ENCODE measurements at places on chromosomes 4 and X. TPM values are rescaled to one million over a fixed set of nuclear protein-coding genes. Genes with fewer than 3 reads are reported as not detected.

Gene UBE2D3
- polyA plus RNA-seq, result 351 TPM

Gene YY2
- polyA plus RNA-seq, result 0.65 TPM

Gene FANCB
- polyA plus RNA-seq, result 0.28 TPM

Gene CFAP99
- not detected for polyA plus RNA-seq

- no peak for DNase-seq
Measured at GRCh38 chr4:47120783-47121182, 89.4 kb downstream of the GABRB1 start.

DNA sequence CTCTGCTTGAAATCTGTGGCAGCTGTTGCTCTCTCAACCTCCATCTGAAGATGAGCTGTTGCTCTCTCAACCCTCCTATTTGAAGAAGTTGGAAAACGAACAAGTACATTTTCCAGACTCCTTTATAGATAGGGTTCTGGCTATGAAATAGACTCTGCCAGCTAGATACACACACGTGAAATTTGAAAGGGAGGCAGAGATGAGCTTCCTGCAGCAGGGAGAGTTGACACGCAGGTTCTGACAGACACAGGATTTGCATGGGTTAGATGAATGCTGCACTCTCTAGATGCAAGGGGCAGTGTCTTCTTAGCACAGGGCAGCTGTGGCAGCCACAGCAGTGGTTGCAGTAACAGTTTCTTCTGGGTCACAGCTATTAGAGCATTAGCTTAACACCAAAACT lies 8.0 kb upstream of the PYURF start:
- DNase-seq, result no peak

DNA sequence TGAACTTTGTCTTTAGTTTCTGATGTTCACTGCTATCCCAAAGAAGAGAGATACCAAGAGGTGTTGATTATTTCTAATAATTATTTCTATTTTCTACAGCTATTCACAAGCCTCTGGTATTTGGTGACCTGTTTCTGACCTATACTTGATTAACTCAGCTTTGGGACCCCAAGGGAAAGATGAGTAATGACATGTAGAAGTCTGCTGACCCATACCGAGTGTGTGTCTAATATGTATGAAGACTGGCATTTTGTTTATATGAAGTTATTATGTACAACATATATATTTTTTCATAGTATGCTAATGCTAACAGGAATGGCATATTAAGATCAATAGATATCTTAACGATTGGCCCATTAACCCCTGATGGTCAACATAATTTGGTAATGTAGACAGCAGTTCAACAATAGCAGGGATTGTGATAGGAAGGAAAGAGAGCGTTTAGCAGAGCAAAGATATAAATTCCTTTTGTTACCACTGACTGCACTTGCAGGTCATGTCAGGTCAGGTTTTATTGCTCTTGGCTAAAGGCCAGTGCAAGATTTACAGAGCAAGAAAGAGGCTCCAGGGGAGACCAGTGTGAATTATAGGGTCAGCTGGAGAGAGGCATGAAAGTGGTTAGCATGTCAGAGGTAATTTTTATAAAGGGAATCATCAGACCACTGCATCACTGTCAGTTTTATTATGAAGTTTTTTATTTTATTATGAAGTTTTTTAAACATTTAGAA lies 94.7 kb upstream of the DIPK2B start:
- DNase-seq, result no peak

GRCh38 chr4:17941731-17942130 lies 79.8 kb downstream of the LCORL start:
- DNase-seq, result no peak

DNA sequence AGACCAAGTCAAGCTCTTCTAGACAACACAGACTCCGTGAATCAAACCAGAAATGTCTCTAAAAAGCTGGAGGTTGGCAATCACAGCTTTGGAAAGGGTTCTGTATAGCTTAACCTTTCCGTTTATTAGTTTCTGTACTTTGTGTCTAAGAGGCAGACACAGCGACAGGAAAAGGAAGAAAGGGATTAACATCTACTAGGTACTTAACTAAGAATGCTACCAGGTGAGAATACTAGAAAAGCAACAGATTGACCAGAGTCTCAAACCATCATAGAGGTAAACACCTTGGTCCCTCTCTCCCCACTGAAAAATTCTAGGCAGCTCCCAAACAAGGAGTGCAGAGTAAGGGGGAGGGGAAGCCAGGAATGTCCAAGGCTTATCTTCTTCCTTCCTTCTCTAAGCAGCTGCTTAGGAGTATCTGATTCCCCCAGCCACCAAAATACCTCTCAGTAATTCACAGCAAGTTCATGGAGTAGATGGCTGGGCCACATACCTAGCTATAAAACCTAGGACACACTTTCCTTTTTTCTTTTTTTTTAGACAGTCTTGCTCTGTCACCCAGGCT lies 80.8 kb downstream of the APBB2 start:
- DNase-seq, result no peak

DNA sequence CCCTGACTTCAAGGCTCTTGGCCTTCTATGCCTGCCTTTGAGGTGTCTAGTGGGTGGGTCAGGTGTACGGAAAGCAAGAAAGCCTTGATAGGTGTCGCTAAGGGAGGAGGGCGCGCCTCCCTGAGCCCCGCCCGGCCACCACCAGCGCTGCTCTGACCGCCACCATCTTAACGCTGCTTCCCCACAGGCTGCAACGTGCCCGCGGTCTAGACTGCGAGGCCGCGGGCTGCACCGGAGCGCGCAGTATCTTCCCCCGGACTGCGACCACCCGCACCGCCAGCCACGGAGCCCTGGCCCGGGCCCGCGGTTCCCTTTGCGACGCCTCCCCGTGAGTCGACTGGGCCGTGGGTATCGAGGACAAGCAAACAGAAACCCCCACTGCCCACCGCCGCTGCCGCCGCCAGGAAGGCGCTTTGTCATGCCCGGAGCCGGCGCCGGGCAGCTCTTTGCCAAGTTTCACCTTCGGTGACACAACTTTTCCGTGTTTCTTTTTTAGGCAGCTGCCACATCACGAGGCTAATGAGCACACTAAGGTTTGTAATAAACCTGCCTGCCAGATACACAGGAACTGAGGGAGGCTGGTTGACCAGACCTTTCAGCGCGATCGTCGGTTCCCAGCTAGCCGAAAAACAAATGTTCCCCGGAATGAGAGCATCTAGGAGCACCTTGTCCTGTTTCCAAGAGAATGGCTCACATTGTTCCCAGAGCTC lies 335.8 kb upstream of the F9 start:
- peak; percentile 42 for DNase-seq

- no peak for DNase-seq
Measured at GRCh38 chr4:56183344-56183959, 203.8 kb downstream of the AASDH start.

- DNase-seq, result no peak
Measured at GRCh38 chr4:60368986-60369385, 831.1 kb upstream of the ADGRL3 start.

- peak; percentile 24 for DNase-seq
Measured at GRCh38 chr4:140856621-140857062, 100.5 kb upstream of the TBC1D9 start.

DNA sequence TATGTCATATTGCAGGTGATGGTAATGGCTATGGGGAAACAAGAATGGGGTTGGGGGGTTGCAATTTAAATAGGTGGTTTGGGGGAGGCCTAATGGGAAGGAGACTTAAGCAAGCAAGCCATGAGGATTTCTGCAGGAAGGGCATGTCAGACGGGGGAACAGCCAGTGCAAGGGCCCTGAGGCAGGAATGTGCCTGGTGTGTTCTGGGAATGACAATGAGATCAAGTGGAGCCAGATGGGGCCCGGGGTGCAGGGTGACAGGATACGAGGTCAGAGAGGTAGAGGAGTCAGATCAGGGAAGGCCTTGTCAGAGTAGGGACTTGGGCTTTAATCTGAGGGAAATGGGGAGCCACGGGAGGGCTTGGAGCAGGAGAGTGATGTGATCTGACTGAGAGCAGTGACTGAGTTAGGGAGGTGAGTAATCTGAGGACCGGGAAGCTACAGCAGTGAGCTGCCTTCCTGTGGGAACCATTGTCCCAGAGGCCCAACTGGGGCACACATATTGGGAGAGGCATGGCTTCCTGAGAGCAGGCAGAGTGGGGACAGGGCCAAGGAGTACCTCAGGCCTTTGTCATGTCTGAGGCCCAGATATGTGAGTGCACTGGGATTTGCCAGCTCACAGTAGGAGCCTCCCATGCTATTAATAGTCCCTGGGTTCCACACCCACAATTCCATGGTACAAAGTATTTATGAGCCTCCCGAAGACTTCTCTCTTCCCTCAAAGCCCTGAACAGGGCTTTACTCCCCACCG lies 139.8 kb downstream of the BCOR start:
- DNase-seq, result peak; percentile 78

- peak; percentile 82 for DNase-seq
Measured at GRCh38 chr4:23889814-23890341, at the start of gene PPARGC1A. Gene PPARGC1A (minus strand): TSS chr4:23890047. CDS start chr4:23889957, 90 bp downstream.

- no peak for DNase-seq
Measured at GRCh38 chr4:47536966-47537365, 51.9 kb downstream of the ATP10D start.

- DNase-seq, result no peak
Measured at GRCh38 chr4:183831683-183832082, 73.4 kb upstream of the STOX2 start.

GRCh38 chr4:57194068-57194611 lies 84.0 kb upstream of the IGFBP7 start:
- no peak for DNase-seq

- DNase-seq, result no peak
Measured at GRCh38 chr4:106971636-106972035, 64.5 kb downstream of the DKK2 start.

DNA sequence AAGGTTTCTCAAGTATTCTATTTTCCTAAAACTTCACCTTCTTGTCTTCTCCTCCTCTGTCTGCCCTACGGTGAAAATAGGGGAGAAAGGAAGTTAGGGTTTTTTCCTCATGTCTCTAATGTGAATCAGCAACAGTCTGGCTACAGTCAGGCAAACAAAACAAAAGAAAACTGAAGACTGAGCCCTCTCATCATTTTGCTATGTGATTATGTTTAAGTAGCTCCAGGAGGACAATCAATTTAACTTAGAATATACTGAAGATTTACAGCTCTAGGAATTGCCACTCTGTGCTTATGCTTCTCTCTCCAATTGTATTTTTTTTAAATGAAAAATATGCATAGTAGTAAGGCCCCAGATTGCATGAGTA lies 316.2 kb downstream of the GPAT3 start:
- no peak for DNase-seq

- DNase-seq, result no peak
Measured at GRCh38 chr4:21512353-21512752, 436.2 kb downstream of the KCNIP4 start.

DNA sequence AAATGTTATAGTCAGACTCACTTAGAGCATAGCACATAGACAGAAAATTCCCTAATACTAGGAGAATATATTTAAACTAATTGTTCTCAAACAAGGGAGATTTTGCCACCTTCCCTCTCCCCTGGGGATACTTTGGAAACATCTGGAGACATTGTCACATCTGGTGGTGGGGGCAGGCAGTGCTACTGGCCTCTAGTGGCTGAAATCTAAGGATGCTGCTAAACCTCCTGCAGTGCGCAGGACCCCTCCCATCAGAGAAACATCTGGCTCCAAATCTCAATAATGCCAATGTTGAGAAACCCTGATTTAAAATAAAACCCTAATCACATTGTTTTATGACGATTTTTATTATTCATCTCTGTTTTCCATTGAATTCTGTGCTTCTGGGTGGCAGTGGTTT lies 244.9 kb downstream of the FRMPD4 start:
- DNase-seq, result no peak

DNA sequence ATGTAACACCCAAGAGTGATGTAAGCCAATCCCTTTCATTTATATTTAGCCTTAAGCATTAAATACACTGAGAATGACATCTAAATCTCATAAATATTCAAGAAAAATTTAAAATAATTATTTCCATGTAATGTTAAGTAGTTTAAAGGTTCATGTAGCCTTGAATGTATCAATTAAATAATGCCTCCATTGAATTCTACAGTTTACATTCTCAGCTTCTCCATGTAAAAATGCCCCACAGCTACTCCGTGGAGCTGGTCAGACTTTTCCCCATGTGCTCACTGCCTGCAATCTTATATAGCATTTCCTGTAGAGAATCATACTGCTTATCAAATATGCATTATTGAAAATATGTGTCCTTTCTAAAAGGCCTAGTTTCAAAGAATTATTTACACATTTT lies 25.4 kb downstream of the AP1S2 start:
- DNase-seq, result no peak

- no peak for DNase-seq
Measured at GRCh38 chrX:115936008-115936407, 234.5 kb upstream of the AGTR2 start.

DNA sequence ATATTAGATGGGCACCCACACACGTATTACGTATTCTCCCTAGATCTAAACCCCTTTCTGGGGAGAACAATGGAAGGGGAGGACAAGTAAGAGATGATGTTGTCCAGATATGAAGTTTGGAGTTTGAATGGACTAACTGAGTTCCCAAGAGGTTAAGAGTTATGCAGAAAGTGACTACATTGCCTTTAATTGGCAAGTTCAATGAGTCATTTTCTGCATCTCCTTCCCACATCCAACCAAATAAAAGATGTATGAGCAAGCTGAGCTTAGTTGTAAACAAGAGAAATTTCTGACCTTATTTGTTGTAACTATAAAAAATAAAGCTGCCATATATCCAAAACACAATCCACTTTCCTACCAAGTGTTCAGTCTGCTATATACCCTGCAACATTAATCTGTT lies 50.5 kb downstream of the TIGD2 start:
- DNase-seq, result no peak

- DNase-seq, result no peak
Measured at GRCh38 chr4:44679060-44679459, 840 bp downstream of the GUF1 start.

- DNase-seq, result no peak
Measured at GRCh38 chrX:11597479-11597878, 68.2 kb downstream of the ARHGAP6 start.

DNA sequence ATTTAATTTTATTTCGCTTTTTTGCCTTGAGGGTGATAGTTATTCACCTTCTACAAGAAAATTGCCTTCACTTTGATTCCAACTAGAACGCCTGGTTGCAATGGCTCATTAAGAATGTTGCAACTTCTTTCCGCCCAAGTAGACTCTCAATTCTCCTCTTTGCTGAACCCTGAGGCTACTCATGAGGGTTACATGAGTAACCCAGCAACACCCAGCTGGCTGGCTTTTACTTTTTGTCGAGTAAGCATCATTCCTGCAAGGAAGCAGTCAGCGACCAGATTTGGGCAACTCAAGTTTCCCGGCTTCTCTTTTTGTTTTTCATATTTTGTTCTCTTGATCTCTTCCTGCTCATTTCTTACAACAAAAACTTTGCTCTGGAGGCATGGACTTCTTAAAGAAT lies 495.4 kb downstream of the PACRGL start:
- DNase-seq, result no peak
